ENCODE measurements at places on chromosomes 12 and 14.

- DNase-seq, result no peak
Measured at GRCh38 chr14:24115422-24116127, 826 bp upstream of the NRL start.

DNA sequence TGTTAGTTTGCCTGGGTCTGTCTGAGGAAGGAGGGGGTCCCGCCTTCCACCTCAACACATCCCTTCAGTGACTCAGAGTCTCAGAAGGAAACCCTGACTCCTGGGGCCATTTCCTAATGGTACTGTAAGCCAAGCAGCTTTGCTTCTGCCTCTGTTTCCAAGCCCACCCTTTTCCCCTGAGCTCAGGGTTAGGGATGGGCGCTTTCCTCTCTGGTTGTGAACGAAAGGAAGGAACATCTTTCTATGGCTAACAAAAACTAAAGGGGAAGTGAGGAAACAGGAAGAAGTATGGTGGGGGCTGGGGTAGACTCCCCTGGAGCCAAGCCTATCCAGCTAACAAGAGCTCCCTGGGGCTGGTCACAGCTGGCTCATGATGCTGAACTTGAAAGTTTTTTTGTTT is 11.6 kb upstream of the UNC119B start:
- no peak for DNase-seq

GRCh38 chr12:3646561-3647241 is 106.2 kb downstream of the CRACR2A start:
- no peak for DNase-seq

- DNase-seq, result no peak
Measured at GRCh38 chr14:68576496-68577244, 216.2 kb downstream of the ZFP36L1 start.

- DNase-seq, result no peak
Measured at GRCh38 chr14:99325591-99325990, 53.6 kb upstream of the BCL11B start.

- no peak for DNase-seq
Measured at GRCh38 chr12:104258476-104259067, 43.0 kb downstream of the TXNRD1 start.

- DNase-seq, result no peak
Measured at GRCh38 chr14:53147893-53148292, 5.2 kb downstream of the DDHD1 start.

Measured in CMK (cell line).